ENCODE measurements at places on chromosomes 7 and 10.
A peak's percentile ranks its signal among the peaks of the same experiment; 100 is the strongest.

GRCh38 chr10:33009244-33010131 is 51.5 kb upstream of the ITGB1 start:
- DNase-seq, result no peak

GRCh38 chr10:93437086-93437945 is 44.8 kb downstream of the MYOF start:
- DNase-seq, result no peak

DNA sequence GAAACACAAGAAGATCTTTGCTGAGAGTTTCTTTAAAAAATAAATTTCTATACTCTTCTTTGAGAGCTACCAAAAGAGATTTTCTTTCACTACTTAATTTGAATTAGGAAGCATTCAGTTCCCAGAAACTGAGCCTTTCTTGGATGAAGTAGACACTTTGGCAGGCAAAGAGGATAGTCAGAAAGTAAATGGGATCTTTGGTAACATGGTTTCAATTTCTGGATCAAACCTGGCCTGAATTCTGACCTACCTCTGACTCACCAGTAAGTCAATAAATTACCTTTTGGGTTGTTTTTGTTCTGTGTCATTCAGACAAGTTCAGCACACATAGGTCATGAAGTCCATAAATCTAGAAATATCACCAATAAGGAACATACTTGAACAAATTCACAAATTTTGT is 26.8 kb upstream of the CABCOCO1 start:
- DNase-seq, result no peak

- no peak for DNase-seq
Measured at GRCh38 chr7:130930681-130931080, 196.7 kb upstream of the KLF14 start.

DNA sequence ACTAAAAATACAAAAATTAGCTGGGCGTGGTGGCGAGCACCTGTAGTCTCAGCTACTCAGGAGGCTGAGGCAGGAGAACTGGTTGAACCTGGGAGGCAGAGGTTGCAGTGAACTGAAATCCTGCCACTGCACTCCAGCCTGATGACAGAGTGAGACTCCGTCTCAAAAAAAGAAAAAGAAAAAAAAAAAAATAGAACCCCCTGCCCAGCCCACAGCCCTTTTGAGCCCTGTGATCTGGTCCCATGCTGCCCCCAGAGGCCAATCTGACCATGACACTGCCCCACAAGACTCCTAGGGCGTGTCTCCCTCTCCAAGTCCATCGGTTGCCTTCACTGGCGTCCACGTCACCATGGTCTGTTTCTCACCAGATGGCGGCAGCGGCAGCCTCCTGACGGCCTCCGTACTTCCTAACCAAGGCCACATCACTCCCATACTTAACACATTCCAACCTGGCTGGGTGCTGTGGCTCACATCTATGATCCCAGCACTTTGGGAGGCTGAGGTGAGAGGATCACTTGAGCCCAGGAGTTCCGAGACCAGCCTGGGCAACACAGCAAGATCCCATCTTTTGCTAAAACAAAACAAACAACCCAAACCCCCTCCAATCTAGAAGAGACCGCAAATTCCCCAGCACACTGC is 18.0 kb downstream of the STX1A start:
- no peak for DNase-seq

GRCh38 chr10:70885481-70885880 is 2.9 kb downstream of the PCBD1 start:
- DNase-seq, result no peak

DNA sequence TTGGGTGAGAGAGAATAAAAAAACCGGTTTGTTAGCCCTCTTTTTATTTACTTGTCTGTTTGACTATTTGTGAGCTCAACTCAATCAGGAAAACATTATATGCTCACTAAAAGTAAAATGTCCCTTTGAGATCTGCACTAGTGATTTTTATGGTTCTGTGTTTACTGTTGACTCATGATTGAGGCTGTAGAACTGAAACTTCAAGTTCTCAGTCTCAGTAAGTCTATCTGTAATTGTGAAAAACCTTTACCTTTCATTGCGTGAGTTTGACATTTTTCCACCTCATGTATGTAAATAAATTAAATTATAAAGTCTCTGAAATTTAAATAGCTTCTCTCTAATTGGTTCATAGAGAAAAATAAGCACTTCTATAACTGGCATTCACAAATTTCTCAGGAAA is 17.0 kb upstream of the CASD1 start:
- no peak for DNase-seq

GRCh38 chr10:100913470-100913865 is 705 bp downstream of the SLF2 start:
- DNase-seq, result peak; percentile 35

DNA sequence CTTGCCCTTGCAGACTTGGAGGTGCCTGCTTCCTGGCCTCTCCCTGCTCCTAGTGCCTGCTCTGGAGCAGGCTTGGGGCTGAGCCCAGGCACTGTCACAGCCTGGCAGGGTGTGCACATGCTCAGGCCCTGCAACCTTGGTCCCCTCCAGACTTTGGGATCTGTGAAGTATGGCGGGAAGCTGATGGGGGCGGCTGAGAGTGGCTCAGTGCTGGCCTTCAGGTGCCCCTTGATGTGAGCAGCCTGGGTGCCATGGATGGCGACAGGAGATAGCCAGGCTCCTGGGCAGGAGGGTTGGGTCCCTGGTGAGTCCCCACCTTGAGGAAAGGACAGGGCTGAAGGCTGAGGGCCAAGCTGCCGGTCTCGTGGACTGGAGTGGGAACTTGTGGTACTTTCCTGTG is 700.4 kb upstream of the KCND2 start:
- no peak for DNase-seq

GRCh38 chr7:130400120-130400572 is 19.9 kb downstream of the CPA1 start:
- DNase-seq, result no peak

DNA sequence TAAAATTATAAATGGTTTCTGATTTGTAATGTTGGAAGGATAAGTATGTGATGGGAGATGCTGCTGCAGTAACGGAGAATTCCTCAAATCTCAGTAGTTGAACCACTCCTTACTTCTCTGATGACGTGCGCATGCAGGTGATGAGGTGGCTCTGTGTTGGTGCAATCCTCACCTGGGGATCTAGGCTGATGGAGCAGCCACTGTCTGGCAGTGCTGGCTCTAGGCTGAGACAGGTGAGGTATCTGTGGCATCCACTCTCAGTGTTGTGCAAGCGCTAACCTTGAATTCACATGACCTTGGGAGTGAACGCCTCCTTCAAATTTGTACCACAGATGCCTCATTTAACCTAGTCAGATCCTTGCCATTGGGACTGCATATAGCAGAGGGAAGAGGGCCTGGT is 35.0 kb downstream of the LHFPL3 start:
- DNase-seq, result no peak

GRCh38 chr10:79127151-79127961 is 58.6 kb downstream of the ZMIZ1 start:
- DNase-seq, result peak; percentile 89

DNA sequence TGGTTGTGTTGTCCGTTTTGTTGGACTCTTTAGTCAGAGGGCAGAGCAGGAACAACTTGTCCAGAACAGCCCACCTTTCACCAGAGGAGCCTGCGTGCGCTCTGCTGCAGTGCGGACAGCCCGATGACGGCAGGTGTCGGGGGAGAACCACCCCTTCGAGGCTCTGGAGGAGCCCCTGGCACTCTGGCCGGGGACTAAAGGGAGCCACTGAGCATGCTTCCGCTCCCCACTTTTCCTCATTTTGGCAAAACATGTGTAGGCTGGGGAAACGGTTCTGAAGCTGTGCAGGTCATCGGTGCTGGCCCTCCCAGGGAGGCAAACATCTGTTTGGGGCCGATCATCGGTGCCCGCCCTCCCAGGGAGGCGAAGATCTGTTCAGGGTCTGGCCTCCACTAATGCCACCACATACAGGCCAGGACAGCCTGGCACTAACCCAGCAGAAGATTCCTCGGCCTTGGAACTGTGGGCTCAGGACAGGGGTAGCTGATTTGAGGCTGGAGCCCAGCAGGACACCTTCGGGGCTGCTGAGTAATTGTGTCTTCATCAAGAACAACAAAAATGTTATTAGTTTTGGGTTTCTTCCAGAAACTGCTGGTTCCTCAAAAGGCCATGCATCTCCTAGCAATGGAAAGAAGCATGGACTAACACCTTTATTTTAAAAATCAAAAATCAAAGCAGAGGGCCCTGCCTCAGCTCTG is 124.4 kb upstream of the TCERG1L start:
- DNase-seq, result no peak

DNA sequence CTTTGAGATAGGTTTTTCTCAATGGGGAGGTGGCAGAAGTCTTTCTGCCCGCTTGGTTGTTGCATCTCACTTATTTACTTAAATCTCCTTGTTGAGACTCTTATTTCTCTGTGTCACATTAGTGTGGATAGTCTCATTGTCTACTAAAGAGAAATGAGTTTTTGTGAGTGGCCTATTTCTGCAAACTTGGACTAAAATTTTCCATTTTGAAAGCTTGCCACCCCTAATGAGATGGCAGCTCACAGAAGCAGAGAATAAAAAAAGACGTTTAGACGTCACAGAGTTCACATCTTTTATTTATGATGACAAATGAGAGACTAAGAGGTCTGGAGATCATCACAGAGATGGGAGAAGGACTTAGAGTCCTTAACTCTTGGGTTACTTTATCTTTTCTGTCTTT is 262.7 kb upstream of the PHYHIPL start:
- DNase-seq, result no peak

GRCh38 chr7:29929018-29929807 is 60.4 kb downstream of the SCRN1 start:
- no peak for DNase-seq

DNA sequence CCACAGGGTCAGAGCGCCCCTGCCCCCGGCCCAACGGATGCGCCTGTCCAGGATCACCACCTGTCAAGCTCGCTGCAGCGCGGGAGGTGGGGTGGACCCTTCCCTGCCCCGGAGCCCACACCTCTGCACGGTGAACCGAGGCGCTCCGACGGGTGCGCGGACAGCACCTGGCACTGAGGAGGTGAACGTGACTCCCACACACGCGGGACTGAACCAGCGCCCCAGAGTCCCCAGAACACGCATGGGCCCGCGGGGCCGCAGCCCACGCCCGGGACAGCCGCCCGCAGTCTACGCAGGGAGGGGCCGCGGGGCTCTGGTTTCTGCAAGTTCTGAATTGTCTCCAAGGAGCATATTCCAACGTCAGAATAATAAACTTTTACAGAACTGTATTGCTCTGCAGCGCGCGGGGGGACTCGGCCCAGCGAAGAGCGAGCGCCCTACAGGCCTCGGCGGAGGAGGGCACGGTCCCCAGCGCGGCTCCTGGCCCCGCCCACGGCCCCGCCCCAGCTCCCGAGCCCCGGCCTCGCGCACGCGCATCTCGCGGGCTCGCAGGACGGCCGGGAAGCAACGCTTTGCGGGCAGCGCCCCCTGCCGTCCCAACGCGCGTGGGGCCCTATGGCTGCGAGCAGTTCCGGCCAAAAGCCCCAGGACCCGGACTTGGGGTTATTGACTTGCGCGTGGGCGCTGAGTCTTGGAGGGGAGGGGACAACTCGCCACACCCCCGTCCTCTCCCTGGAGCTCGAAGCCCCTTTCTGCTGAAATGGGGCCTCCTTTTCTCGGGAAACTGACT is 29.7 kb downstream of the OAT start:
- peak; percentile 57 for DNase-seq

DNA sequence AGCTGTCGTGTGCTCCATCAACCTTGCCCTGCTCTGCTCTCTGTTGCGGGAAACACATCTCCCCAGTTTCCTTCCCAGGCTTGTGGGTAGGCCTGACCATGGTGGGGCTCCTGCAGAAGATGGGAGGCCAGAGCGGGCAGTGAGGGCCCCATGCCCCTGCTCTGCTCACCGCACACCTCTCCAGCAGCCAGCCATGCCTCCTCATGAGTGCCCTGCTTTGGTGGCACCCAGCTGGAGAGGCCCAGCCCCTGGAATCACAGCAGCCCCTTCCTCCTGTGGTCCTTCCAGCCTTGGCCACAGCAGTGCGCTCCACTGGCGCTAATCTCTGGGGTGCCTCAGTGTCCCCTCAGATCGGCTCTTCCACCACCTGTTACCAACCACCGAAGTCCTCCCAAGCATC is 4.2 kb upstream of the OPN4 start:
- no peak for DNase-seq

DNA sequence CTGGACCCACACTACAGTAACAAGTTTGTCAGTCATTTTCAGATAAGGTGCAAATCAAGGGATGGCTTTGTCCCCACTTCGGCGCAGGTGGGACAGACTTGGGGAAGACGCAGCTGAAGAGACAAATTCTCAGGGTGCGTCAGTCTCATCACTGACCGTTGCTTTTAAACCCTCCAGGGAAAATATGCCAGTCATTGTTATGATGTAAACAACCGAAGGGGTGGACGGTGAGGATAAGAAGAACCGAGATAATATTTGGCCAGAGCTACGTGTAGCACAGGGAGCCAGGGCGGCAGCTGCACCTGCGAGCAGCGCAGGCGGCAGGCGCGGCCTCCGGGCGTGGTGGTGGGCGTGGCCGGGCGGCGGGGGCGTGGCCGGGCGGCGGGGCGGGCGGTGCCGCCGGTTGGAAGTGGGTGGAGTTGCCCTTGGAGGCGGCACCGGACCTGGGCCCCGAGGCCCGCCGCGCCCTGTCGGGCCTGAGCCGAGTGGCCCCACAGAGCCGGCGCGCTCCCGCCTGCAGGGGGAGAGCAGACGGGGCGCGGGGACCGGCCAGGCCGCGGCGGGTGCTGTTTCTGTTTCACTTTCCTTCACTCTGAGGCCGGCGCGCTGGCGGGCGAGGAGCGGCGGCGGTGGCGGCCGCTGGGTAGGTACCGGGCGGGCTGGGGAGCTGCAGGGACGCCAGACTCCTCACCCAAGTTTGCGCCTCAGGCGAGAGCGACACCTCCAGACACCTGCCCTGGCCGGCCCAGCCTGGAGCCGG is at the start of gene PCGF5:
TSS of gene PCGF5 (plus strand) at position 470 of the 760 bp plus-strand sequence. CDS start 2,209 bp downstream, outside the sequence.
- DNase-seq, result peak; percentile 83

GRCh38 chr7:106346167-106346677 is 61.4 kb upstream of the NAMPT start:
- no peak for DNase-seq

GRCh38 chr7:19619122-19619521 is 89.7 kb downstream of the POLR1F start:
- peak; percentile 5 for DNase-seq

- peak; percentile 1 for DNase-seq
Measured at GRCh38 chr10:59234816-59235429, 58.5 kb downstream of the PHYHIPL start.

GRCh38 chr7:13953368-13953767 is 36.1 kb downstream of the ETV1 start:
- no peak for DNase-seq

GRCh38 chr10:12811826-12812225 is 189.7 kb downstream of the CCDC3 start:
- DNase-seq, result no peak

- no peak for DNase-seq
Measured at GRCh38 chr10:102845352-102845902, 8.2 kb upstream of the CYP17A1 start.

- DNase-seq, result no peak
Measured at GRCh38 chr7:87482115-87482514, 6.6 kb upstream of the ABCB4 start.

- no peak for DNase-seq
Measured at GRCh38 chr10:11578802-11579255, 32.6 kb downstream of the USP6NL start.

- DNase-seq, result peak; percentile 63
Measured at GRCh38 chr10:49526619-49527018, 12.3 kb downstream of the ERCC6 start.

GRCh38 chr10:46998192-46998591 is 87.0 kb downstream of the PTPN20 start:
- DNase-seq, result no peak
